ENCODE measurements at places on chromosomes 1 and 21.

DNA sequence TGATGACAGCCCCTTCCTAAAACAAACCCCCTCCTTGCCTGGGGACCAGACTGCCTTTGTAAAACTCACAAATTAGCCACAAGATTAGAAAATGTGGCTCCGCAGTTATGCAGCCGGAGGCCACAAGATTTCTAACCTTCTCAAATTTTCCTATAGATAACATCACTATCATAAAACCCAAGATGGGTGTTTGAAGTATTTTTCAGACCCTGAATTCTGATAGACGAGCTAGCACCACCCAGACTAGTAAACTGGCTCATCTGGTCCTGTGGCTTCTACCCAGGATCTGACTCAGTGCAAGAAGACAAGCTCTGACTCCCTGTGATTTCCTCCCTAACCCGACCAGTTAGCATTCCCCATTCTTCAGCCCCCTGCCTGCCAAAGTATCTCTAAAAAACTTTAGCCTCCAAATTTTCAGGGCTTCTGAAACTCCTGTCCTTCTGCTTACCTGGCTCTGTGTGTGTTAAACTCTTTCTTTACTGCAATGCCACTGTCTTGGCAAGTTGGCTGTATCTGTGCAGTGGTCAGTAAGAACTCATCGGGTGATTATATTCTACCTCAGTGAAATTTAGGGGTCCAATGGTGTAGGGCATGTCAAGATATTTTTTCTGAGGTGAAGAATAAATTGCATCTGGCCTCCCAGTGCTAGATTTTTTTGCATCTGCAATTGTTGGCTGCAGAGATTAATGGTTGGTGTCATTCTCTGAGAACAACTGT, 102.1 kb downstream of the S1PR1 start:
- ATAC-seq = no peak

GRCh38 chr21:15444118-15444960, 285.4 kb upstream of the USP25 start:
- ATAC-seq = no peak

- no peak for ATAC-seq
Measured at GRCh38 chr1:53420341-53420740, 38.9 kb upstream of the DMRTB1 start.

GRCh38 chr1:214953901-214954616, 128.5 kb upstream of the KCNK2 start:
- no peak for ATAC-seq

DNA sequence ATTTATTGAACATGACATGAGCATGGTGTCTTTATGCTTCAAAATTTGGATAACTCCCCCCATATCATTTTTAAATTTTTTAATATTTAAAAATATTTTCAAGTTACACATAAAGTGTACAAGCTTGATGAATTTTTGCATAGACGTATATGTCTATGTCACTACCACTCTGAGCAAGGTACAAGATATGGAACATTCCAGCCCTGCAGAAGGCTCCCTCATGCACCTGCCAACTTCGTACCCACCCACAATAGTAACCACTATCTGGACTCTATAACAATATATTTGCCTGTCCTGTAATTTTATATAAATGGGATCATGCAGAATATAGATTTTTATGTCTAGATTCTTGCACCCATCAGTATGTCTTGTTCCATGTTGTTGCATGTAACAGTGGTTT, 74.5 kb downstream of the CNST start:
- no peak for ATAC-seq

All from activated T-helper 17 cell treated with anti-CD3 and anti-CD28 coated beads, Interleukin-2, amount 50 U/mL, for 72 hours (primary cell).